ENCODE measurements at places on chromosomes 2 and 18. TPM values are rescaled to one million over a fixed set of nuclear protein-coding genes. Genes with fewer than 3 reads are reported as not detected.

Gene IHH
- not detected for total RNA-seq

Gene CNNM4
- 7.4 TPM for total RNA-seq

Gene NT5DC4
- 2.1 TPM for total RNA-seq

DNA sequence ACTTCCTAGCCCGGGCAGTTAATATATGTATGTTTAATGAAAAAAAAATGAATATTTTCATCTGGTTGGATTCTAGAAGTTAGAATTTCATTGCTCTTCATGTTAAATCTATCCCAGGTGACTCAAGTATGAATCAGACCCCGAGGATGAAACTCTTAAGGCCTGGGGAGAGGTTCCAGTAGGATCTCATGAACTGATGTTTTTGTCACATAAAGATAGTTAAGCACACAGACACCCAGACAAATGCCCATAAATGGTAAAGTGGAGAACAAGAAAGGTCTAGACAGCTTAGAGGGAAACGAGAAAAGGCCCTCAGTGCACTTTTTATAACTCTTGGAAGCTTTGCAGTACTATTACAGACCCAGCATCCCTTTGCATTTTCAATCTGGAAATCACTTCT lies 114.1 kb downstream of the RIF1 start:
- no peak overlapping the region for H3K4me3 ChIP-seq
- H3K4me1 ChIP-seq: peaks cover 18% of the 10 kb centered on the region
- no peaks in the 10 kb centered on the region for H3K36me3 ChIP-seq
- DNase-seq: no peak
- no peaks in the 10 kb centered on the region for H3K27me3 ChIP-seq
